AG08395 (cell line): ENCODE measurements at places on chromosomes 1 and 21.

GRCh38 chr1:15157524-15158399 lies 4.2 kb downstream of the TMEM51 start:
- no peak for DNase-seq

DNA sequence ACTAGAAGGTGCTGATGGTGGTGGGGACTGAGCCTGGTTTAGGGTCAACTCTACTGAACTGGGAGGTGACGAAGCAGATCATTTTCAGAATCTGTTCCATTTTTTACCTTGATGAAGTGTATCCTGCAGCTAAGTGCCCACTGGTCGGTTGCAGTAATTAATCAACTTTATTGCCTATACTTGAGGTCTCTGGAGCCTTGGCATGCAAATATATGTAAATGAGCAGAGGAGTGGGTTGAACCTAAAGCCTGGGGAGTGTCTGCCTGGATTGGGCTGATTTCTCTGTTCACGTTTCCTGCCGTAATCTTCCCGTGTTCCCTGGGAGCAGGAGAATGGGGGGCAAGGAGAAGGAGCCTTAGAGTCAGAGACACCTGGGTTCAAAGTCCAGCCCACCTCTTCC lies 286.8 kb downstream of the PTPRU start:
- DNase-seq = no peak

- no peak for DNase-seq
Observed at GRCh38 chr1:181392613-181393220, 90.6 kb upstream of the CACNA1E start.

GRCh38 chr1:156664767-156665411 lies 12.3 kb downstream of the NES start:
- peak; percentile 38 for DNase-seq

- no peak for DNase-seq
Observed at GRCh38 chr1:61053712-61054600, 28.4 kb upstream of the NFIA start.

DNA sequence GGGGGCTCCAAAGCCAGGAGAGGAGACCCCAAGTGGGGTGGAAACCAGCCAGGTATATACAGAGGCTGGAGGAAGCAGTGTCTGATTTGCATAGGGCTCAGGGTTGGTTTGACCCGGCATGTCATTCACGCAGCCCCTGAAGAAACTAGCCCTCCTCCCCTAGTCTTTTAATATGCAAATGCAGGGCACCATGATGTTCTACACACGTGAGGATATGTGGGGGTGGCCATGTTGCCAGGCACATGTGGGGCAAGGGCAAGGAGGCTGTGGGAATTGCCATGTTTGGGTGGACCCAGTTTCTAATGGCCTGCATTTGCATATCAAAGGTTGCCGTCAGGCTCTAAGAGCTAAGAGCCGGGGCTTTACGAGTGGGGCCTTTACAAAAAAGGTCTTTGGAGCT lies 12.0 kb upstream of the RHOU start:
- DNase-seq = no peak

DNA sequence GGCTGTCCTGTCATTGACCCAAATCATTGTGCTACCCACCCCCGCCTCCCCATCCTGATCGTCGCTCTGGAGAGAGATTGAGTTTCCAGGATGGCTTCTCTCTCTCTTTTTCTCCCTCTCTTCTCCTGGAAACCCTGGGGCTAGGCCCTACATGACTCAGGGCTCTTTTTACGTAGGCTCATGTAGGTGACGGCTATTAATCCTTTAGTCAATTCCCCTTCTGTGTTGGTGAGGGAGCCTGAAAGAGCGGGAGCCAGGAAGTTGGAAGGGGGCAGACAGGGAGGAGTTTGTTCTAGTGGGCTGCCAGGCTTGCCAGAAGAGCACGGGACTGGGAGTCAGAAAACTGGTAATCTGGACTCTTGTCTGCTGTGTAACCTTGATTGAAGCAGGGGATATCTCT lies 9.7 kb downstream of the ATP2B4 start:
- no peak for DNase-seq

- no peak for DNase-seq
Observed at GRCh38 chr21:33949516-33950430, 34.2 kb upstream of the ATP5PO start.

DNA sequence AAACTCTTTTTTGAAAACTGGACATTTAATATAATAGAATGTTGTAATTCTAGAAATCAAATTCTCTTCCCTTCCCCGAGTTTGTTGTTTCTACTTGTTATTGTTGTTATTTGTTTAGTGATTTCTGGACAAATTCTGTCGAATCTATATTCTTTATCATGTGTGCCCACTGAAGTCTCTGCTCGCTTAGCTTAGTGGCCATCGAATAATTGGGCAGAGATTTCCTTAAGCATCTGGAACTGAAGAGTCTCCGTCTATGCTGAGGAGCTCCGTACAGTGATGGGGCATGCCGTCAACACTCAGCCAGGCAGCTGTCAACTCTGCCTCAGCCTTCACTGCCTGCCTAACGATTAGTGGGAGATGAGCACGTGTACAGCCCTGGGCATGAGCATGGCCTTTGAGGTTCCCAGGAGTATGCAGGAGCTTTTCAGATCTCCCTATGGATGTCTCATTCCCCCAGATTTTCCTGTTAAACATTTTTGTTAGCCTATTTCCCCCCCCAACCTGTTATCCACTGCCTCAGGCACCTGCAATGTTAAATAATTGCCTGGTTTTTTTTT lies 66.8 kb downstream of the SLX9 start:
- DNase-seq = no peak

DNA sequence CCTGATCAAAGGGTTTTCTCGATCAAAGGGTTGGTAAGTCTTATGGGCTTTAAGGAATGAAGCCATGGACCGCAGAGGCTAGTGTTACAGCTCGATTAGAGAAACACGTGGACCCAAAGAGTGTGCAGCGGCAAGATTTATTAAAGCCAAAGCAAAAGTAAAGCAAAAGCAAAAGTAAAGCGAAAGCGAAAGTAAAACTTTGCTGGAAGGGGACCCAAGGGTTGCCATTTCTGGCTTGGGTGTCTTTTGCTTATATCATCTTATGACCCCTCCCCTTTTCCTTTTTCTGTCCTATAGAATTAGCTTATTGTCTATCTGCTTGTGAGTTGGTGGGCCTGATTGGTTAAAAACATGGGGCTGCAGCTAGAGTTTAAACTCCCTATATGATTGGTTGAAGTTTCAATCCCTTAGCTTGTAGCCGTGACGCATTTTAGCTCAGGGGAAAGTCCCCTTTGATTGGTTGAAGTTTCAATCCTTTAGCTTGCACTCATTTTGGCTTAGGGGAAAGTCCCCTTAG lies 957.0 kb downstream of the AMY1C start:
- peak; percentile 2 for DNase-seq

DNA sequence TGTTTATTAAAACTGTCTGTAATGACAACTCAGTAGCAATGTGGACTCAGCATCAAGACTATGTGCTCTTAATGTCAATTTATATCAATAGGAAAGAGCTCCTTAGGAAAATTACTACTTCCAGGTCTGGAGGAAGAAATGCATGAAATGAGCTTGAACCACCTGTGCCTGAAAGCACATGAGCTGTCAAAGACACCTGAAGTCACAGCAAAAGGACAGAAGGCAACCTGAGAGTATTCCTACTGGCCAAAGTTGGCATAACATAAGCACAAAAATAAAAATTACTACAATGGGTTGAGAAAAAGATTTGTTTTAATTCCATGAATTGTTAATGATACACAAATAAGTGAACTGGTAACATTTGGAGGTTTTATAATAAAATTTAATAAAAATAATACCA lies 13.4 kb upstream of the KRTAP7-1 start:
- no peak for DNase-seq

GRCh38 chr1:153386500-153386901 lies 4.4 kb downstream of the S100A8 start:
- DNase-seq = no peak

- no peak for DNase-seq
Observed at GRCh38 chr1:173520799-173521198, 43.7 kb downstream of the PRDX6 start.

- DNase-seq = no peak
Observed at GRCh38 chr1:32242341-32242851, 4.6 kb upstream of the FAM167B start.

GRCh38 chr21:25297117-25297516 lies 310.2 kb downstream of the MRPL39 start:
- no peak for DNase-seq

DNA sequence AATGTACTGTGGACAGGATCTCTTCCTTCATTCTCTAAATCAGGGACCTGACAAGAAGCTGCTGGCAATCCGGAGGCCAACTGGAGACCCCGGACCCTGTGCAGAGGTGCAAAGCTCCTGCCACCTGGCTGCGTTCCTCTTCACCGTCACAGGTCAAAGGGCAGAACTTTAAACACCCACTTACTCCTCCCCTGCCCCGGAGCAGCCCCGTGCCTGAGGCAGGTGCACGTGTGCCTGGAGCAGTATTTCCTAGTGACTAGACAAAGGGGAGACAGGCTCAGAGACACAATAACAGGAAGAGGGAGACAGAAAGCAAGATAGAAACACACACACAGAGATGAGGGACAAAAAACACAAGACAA lies 6.6 kb upstream of the PIGC start:
- no peak for DNase-seq

DNA sequence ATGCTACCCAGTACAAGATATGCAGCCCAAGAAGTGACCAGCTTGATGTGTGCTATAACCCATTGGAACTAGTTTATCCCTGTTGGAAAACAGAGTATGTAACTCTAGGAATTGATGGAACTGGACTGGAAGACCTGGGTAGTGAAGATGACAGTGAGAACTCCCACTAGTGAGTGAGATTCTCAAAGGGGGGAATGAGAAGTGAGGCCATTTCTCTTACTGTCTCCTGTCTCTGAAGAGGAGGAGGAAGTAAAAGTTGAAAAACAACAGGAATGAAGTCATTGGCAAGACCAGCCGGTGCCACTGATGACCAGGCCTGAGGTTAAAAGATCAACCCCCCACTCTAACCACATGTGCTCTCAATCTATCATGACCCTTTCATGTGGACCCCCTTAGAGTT lies 20.9 kb downstream of the PLA2G2F start:
- no peak for DNase-seq

GRCh38 chr1:161038523-161039153 lies at the start of gene TSTD1:
TSS of gene TSTD1 (minus strand) at chr1:161038964. CDS start at chr1:161038889, 75 bp downstream.
- no peak for DNase-seq

GRCh38 chr1:12081648-12082396 lies 18.7 kb downstream of the TNFRSF8 start:
- no peak for DNase-seq

GRCh38 chr1:167456926-167457325 lies 61.4 kb downstream of the CD247 start:
- no peak for DNase-seq

GRCh38 chr1:164961715-164962114 lies 394.8 kb downstream of the LMX1A start:
- DNase-seq = no peak

DNA sequence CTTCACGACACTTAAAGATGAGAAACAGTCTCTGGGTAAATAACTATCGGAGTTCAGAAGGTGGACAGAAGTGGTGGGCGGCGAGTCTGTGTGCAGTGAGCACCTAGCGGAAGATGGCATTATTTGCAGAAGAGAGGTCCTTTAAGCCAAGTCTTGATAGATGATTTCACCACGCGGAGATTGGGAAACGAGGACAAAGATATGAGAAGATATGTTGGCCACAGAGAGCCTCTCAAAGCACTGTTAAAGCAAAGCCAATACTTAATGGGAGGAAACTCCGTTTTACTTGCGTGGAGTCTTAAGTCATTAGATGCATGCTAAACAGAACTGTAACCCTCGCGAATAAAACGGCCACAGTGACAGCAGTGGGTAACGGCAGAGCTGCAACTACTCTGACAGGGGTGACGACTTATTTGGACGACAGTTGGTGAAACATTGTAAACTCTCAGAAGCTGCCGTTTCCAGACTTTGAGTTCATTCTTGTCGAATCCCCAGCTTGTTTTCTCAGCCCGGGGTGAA lies 577 bp upstream of the CEP350 start:
- peak; percentile 17 for DNase-seq

DNA sequence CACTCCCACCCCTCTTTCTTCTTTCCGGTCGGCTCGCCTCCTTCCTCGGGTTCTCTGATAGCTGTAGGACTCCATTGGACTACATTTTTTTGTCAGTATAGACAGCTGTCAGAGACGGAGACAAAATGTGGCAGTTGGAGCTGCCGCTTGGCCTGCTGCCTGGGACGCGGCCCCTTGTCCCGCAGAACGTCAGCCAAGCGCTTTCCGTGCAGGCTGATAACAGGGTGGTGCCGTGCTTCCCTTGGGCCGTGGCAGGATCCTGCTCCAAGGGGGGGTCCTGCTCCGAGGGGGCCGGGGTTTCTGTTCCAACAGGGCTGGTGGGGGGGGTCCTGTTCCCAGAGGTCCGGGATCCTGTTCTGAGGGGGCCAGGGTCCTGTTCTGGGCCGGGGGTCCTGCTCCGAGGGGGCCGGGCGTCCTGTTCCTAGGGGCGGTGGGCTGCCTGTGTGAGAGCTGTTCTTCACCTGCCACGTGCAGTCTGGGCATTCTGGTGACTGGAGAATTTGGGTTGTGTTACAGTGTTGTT lies 4.9 kb downstream of the SKI start:
- no peak for DNase-seq

- no peak for DNase-seq
Observed at GRCh38 chr21:43305336-43305665, 121.6 kb downstream of the SIK1 start.

GRCh38 chr1:157137046-157137407 lies 1.2 kb downstream of the ETV3 start:
- peak; percentile 46 for DNase-seq

DNA sequence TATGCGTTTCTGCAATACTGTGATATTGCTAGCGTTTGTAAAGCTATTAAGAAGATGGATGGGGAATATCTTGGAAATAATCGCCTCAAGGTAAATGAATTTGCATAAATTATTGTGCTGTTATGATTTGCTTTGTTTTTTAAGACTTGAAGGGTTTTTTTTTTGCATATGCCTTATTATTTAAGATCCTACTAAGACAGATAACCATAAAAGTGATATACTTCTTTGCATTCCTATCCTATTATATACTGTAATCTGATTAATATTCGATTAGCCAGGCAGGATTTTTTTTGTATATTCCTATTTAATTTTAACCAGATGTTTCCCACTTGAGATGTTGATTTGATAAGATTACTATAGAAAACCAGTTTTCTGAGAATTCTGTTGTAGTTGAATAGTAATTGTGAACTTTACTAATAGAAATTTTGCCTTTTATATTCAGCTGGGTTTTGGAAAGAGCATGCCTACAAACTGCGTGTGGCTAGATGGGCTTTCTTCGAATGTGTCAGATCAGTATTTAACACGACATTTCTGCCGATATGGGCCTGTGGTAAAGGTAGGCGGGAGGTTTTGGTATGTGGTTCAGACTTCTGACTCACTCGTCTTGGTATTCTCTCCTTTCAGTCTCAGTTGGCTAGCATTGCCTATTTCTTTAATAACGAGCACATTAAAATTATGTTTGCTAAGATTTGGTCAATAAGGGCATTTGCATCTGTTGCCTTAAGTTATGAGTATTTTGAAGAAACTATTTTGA lies 56.8 kb downstream of the ZBTB17 start:
- peak; percentile 22 for DNase-seq
